IMR-90 (cell line): ENCODE measurements at places on chromosomes 2 and 18. TPM values are rescaled to one million over a fixed set of nuclear protein-coding genes. Genes with fewer than 3 reads are reported as not detected.

THSD7B gene
- total RNA-seq, result not detected in 2 replicates

ST8SIA5 gene
- not detected in 2 replicates for total RNA-seq

MYO1B gene
- total RNA-seq, result 116 and 167 TPM in 2 replicates

LAMA1 gene
- 10.9 and 11.4 TPM in 2 replicates for total RNA-seq

TLX2 gene
- not detected in 2 replicates for total RNA-seq

DCDC2C gene
- total RNA-seq, result not detected in 2 replicates

C2orf74 gene
- total RNA-seq, result 8.4 and 10.3 TPM in 2 replicates

UGT1A10 gene
- total RNA-seq, result not detected in 2 replicates

M1AP gene
- total RNA-seq, result not detected in 2 replicates

LAMA3 gene
- 0.18 and 0.28 TPM in 2 replicates for total RNA-seq

UGT1A5 gene
- not detected in 2 replicates for total RNA-seq

NEB gene
- total RNA-seq, result under 0.01 TPM in 2 replicates

MREG gene
- 1.7 and 1.8 TPM in 2 replicates for total RNA-seq

B4GALT6 gene
- total RNA-seq, result 0.83 and 3.9 TPM in 2 replicates

GAL3ST2 gene
- total RNA-seq, result not detected in 2 replicates

MAP3K20 gene
- 84.4 and 93.0 TPM in 2 replicates for total RNA-seq

SLC4A3 gene
- 0.90 and 1.1 TPM in 2 replicates for total RNA-seq

KIF5C gene
- 0.18 and 0.28 TPM in 2 replicates for total RNA-seq

SEPTIN2 gene
- total RNA-seq, result 504 and 570 TPM in 2 replicates

TMEFF2 gene
- total RNA-seq, result 1.3 and 1.4 TPM in 2 replicates

COL3A1 gene
- total RNA-seq, result 408 and 411 TPM in 2 replicates

TMEM163 gene
- not detected in 2 replicates for total RNA-seq
